ENCODE measurements at places on chromosomes 12 and 14.

DNA sequence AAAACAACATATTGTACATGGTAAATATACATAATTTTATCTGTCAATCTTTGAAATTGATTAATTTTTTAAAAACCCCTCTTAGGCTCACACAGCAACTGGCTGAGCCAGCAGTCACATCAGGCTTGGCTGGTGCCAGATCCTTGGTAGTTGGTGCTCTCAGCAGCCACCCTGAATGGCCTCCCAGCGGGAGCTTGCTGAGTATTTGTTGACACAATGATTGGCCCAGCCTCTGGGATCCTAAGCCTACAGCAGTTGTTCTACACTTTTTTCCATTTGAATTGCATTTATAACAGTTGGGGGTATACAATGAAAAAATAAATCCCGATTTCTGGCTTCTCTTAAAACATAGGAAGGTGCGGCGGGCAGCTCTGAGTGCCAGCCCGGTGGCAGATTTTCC is 11.1 kb downstream of the PRKAB1 start:
- DNase-seq = no peak

DNA sequence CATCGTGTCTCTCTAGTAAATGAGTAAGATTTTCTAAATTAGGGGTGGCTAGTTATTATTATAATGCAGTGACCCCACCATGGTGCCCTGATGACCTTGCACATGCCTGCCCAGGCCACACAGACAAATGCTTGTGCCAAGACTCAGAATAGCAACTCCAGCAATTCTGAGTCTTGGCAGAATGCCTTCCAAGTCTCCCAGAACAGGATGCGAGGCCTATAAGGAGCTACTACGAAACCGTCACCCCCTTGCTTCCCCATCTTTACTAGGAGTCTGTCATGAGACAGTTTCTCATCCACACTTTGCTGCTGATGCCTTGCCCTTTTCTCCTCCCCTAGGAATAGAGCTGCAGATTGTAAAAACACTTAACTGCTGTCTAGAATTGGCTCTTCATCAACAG is 559.9 kb downstream of the TRHDE start:
- no peak for DNase-seq

GRCh38 chr12:14691560-14691959 is 4.8 kb downstream of the GUCY2C start:
- DNase-seq = peak; percentile 37

GRCh38 chr12:121939186-121939585 is 20.8 kb downstream of the CFAP251 start:
- DNase-seq = no peak

- DNase-seq = no peak
Measured at GRCh38 chr12:53860426-53861345, 77.9 kb upstream of the HOXC13 start.

GRCh38 chr14:58954052-58954451 is 234.4 kb upstream of the DAAM1 start:
- DNase-seq = no peak

GRCh38 chr12:103050273-103050672 is 92.8 kb downstream of the ASCL1 start:
- DNase-seq = no peak

- DNase-seq = no peak
Measured at GRCh38 chr12:116616536-116617248, 57.5 kb downstream of the MAP1LC3B2 start.

DNA sequence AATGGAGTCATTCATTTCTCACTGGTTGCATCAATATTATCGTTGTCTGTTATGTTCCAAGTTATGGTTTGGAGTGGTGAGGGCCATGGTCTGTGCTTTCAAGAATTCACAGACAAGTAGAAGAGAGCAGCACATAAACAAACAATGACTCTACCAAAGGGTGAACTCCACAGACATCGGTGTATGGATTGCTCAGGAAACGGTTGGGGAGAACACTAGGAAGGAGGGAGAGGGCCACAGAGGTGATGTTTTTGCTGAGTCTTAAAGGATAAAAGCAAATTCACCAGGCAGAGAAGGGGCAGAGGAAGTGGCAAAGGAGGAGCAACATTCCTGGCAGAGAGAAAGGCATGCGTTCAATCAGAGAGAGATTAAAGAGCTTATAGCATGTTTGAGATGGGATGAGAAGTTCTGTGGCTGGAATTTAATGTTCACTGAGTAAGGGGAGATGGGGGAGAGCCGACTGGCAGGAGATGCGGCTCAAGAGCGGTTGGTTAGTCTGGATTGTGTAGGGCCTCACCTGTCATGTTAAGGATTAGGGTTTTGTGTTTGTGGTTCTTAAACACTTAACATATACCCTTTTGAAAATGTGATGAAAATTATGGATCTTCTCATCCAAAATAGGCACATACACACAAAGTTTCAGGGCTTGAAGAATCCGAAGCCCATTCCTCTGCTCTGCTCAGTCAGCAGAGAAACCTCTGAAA is 42.3 kb upstream of the FRMD6 start:
- no peak for DNase-seq

DNA sequence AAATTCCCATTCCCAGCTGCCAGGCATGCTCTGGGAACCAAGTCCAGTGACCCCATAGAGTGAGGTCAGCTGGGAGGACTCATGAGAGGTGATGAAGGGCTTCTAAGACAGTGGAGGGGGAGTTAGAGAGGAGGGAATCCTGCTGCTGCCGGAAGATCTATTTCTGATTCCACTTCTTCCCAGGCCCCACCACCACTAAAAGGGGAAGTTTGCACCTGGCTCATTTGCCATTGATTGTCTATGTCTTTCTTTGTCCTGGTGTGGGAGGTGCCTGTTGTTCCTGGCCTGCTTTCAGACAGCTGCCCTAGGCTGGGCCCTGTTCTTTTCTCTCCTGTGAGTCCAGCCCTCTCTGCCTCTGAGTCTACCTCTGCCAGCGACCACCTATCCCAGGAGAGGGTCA is 3.0 kb upstream of the KRT6A start:
- no peak for DNase-seq

GRCh38 chr14:58978343-58978742 is 210.1 kb upstream of the DAAM1 start:
- peak; percentile 65 for DNase-seq
